ENCODE measurements at places on chromosomes 2 and 18.

GRCh38 chr2:70988151-70988550 lies 6.5 kb downstream of the TEX261 start:
- peak; percentile 70 for DNase-seq

GRCh38 chr2:5215989-5216607 lies 476.1 kb upstream of the SOX11 start:
- no peak for DNase-seq

GRCh38 chr2:147390475-147390874 lies 454.4 kb upstream of the ACVR2A start:
- DNase-seq, result no peak

GRCh38 chr18:44880170-44880569 lies 199.5 kb downstream of the SETBP1 start:
- no peak for DNase-seq

- no peak for DNase-seq
Observed at GRCh38 chr2:111205774-111206173, 85.1 kb downstream of the BCL2L11 start.

GRCh38 chr18:62979176-62979575 lies 263.8 kb downstream of the PHLPP1 start:
- no peak for DNase-seq

Measured in lung microvascular endothelial cell (primary cell).